ENCODE measurements at places on chromosomes 5 and 9.

- DNase-seq = no peak
Observed at GRCh38 chr9:110933350-110934001, 104.8 kb downstream of the LPAR1 start.

GRCh38 chr9:132798817-132799790, 79.0 kb downstream of the AK8 start:
- DNase-seq = no peak

DNA sequence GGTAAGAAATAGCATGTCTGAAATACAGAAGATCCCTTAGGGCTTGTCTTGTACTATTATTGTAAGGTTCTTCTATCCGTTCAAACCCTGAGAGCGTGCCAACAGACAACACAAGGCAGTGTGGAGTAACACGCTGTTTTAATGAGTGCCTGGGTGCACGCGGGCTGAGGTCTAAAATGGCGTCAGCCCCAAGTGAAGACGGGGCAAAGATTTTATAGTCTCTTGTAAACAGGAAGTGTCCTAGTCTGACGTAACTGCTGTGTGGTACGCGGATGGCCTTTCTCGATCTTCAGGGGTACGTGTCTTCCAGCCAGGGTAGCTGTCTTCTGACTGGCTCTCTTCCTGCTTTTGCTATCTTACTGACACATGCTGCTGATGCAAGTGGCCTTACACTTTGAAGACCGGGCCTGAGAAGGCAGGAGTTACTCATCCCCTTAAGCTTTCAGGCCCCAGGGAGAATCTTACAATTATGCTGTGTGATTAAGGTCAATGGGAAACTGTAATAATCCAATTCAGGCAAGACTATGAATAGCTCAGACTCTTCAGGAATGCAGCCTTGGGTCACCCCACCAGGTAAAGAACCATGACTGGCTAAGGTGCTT, 1812.0 kb upstream of the CDH9 start:
- DNase-seq = no peak

GRCh38 chr9:17330097-17330496, 195.3 kb downstream of the CNTLN start:
- no peak for DNase-seq

All from C1 segment of cervical spinal cord (tissue), 14 donors.